ENCODE measurements at places on chromosomes 3 and 15.

GRCh38 chr3:40308725-40309417 is 636 bp upstream of the EIF1B start:
- no peak for DNase-seq

DNA sequence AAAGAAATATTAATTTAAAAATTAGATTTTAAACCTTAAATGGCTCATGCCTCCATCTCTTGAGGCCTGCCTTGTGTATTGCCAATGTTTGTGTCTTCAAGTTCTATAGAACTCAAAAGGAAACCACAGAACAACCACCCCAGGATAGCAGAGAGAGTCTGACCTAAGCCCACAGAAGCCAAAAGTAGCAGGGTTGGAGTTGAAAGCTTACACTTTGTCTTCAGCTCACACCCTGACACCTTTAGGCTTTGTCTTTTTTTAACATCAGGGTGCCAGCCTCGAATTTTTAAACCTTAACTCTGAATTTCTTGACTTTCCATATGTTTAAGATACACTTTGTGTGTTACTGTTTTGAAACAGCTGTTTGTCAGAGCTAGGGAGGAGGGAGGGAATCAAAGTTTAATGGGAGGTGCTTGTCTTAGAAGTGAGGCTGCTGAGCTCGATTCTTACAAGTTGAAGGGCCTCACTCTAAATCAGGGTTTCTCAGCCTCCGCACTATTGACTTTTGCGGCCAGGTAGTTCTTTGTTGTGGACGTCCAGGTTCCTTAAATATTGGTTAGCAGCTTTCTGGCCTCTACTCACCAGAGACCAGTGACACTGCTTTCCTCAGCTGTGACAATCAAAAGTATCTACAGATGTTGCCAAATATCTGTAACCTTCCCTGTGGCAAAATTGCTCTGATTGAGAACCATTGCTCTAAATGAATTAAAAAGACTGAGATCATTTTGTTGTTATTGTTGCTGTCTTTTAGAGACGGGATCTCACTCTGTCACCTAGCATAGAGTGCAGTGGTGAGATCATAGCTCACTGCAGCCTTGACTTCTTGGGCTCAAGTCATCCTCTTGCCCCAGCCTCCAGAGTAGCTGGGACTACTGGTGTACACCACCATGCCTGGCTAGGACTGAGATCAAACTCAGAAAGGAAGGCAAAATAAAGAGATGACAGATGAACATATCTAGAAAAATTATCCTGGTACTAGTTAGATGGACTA is 139.2 kb upstream of the EOMES start:
- no peak for DNase-seq

- no peak for DNase-seq
Observed at GRCh38 chr3:103977417-103977816, 1389.3 kb upstream of the ALCAM start.

GRCh38 chr3:14506626-14507304 is 33.4 kb downstream of the GRIP2 start:
- no peak for DNase-seq

GRCh38 chr15:78207110-78207458 is 27.3 kb downstream of the ACSBG1 start:
- DNase-seq, result no peak

DNA sequence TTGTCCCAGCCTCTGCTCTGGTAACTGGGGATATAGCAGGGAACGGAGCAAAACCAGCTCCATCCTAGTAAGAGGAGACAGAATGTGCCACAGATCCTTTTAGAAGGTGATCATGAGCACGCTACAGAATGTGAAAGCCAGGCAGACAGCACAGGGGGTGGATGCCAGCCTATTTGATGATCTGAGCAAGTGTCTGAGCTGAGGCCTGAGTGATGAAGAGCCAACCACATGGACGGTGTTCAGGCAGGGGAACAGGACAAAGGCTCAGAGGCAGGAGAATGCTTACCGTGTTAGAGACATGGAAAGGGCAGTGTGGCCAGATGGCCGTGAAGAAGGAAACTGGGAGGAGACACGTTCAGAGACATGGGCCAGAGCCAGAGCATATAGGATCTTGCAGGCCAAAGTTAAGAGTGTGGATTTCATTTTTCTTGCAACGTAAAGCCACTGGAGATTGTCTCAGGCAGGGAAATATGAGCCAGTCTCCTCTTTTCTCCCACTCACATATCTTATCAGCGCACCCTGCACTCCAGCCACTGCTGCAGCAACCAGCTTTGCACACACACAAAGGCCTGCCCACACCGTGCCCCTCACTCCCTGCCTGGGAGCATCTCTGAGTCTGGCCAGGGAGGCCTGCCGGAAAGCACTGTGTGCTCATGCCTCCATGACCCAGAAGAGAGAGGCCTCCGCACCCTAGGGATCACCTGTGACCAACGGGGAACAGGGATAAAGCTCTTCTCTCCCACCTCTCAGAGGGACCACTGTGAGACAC is 20.1 kb downstream of the RAB43 start:
- no peak for DNase-seq

GRCh38 chr3:102512734-102513504 is 78.1 kb downstream of the ZPLD1 start:
- no peak for DNase-seq

GRCh38 chr3:39065197-39065596 is 13.4 kb downstream of the WDR48 start:
- peak; percentile 13 for DNase-seq

GRCh38 chr3:13706886-13707285 is 158.0 kb downstream of the FBLN2 start:
- DNase-seq, result no peak

DNA sequence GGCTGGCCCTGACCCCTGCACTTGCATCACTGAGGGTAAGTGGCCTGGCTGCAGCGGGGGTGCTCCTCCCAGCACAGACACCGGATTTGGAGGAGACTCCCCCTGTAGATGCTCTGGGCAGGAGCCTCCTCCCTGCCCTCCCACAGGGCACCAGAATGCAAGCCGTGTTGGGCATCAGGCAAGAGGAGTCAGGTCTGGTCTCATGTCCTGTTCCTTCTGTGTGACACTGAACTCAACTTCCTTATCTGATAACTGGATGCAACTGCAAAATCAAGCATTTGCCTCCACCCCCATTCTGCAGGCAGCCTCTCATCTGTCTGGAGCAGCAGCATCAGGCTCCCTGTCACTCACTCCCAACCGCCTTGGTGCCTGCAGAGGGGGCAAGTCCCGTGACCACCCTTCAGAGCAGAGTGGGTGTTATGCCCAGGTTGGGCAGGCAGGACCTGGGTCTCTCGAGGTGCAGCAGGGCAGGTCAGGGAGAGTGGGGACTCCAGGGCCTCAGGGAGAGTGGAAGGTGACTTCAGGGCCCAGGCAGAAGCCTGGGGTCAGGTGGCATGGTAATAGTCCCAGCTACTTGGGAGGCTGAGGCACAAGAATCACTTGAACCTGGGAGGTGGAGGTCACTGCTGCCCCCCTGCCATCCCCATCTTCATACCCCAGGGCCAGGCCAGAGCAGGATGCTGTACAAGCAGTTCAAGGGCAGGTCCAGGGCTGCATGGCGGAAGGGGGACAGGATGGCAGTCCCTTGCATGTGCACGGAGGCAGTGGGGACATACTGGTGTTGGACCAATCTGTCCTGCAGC is 10.5 kb upstream of the RPL29 start:
- DNase-seq, result no peak

DNA sequence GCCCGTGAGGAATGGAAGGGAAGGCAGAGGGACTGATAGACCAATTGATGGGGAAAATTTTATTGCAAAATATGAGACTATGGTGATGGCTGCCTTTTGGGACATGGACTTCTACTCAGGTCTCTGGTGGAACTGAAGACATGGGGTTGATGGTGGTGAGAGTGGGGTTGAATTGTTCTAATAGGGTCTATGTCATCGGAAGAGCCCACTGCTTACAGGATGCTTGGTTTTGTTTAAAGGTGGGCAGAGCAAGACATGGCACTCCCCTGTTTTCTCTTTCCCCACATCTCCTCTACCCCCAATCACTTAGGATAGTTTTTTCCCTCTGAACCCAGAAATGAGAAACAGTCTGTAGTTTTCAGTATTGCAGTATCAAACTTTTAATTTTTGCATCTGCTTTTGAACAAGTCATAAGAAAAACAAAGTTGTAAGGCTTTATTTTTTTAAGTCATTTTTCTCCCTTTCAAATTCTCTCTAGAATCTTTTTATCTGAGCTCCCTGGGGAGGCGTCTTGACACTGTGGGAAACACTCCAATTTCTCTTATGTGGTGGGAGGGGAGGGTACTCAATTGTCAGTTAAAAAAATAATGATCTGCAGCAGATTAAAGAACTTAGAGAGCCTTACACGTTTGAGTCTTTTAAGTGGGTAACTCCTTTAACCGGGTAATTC is 276.2 kb upstream of the TBC1D5 start:
- DNase-seq, result no peak

DNA sequence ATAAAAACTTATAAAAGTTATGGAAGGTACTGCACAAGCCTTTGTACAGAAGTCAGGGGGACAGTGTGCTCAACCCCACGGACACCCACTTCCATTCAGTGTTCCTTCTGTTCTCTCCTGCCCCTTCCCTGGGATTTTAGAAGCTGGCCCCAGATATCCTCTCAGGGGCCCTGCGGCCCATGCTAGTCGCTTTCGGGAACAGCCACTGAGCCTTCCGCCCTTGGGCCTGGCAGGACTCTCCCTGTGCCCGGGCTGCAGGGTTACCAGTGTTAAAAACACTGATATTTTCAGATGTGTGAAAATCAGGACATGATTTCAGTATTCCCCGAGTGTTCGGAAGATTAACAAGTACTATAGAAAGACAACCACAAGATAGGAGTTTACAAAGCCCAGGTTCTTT is 22.4 kb downstream of the FAN1 start:
- no peak for DNase-seq

- peak; percentile 28 for DNase-seq
Observed at GRCh38 chr3:30693470-30694120, 87.2 kb downstream of the TGFBR2 start.
